Activated CD4-positive, alpha-beta T cell treated with anti-CD3 and anti-CD28 coated beads for 36 hours (primary cell): ENCODE measurements at places on chromosomes 11 and 22. TPM values are rescaled to one million over a fixed set of nuclear protein-coding genes. Genes with fewer than 3 reads are reported as not detected.

PAK1 gene
- total RNA-seq = 38.2 TPM

BAIAP2L2 gene
- 0.71 TPM for total RNA-seq

DNA sequence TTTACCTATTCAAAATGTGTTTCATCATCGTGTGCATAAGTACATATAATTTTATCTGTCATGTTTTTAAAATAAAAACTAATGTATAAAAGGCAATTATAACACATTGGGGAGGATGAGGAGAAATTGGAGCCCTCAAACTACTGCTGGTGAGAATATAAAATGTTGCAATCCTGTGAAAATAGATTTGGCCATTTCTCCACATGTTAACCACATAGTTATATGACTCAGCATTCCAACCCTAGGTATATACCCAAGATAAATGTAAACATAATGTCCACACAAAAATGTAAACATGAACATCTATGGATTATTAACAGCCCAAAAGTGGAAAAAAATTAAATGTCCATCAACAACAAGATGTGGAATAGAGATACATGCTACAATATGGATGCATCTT is 928.0 kb upstream of the FAT3 start:
- H3K36me3 ChIP-seq = no peaks in the 10 kb centered on the region
- no peak for DNase-seq
- no peak overlapping the region for H3K27ac ChIP-seq

DNA sequence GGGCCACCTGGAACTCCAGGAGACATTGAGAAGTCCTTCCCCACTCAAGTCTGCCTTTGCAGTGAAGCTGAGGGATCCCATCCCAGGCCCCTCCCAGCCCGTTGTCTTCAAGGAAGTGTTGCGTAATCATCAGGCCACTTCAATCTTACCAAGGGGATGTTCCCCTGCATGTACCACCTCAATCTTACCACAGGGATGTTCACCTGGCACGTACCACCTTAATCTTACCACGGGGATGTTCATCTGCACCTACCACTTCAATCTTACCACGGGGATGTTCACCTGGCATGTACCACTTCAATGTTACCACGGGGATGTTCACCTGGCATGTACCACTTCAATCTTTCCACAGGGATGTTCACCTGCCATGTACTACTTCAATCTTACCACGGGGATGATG is 108.0 kb upstream of the SYN3 start:
- DNase-seq = no peak
- no peaks in the 10 kb centered on the region for H3K36me3 ChIP-seq
- no peaks in the 10 kb centered on the region for H3K4me1 ChIP-seq
- H3K27ac ChIP-seq = no peak overlapping the region
- no peak overlapping the region for H3K4me3 ChIP-seq

- peak overlapping the region; percentile 74 for H3K4me3 ChIP-seq
- H3K36me3 ChIP-seq = no peaks in the 10 kb centered on the region
- H3K27me3 ChIP-seq = peaks cover 11% of the 10 kb centered on the region
- peak; percentile 83 for DNase-seq
- H3K4me1 ChIP-seq = peaks cover 36% of the 10 kb centered on the region
These were observed 39.1 kb upstream of the CREB3L1 start for GRCh38 chr11:46238078-46238966.

GRCh38 chr11:105111145-105111944 is 28.2 kb downstream of the CARD18 start:
- no peak overlapping the region for H3K4me3 ChIP-seq
- peaks cover 14% of the 10 kb centered on the region for H3K4me1 ChIP-seq
- peaks cover 8% of the 10 kb centered on the region for H3K27me3 ChIP-seq

DNA sequence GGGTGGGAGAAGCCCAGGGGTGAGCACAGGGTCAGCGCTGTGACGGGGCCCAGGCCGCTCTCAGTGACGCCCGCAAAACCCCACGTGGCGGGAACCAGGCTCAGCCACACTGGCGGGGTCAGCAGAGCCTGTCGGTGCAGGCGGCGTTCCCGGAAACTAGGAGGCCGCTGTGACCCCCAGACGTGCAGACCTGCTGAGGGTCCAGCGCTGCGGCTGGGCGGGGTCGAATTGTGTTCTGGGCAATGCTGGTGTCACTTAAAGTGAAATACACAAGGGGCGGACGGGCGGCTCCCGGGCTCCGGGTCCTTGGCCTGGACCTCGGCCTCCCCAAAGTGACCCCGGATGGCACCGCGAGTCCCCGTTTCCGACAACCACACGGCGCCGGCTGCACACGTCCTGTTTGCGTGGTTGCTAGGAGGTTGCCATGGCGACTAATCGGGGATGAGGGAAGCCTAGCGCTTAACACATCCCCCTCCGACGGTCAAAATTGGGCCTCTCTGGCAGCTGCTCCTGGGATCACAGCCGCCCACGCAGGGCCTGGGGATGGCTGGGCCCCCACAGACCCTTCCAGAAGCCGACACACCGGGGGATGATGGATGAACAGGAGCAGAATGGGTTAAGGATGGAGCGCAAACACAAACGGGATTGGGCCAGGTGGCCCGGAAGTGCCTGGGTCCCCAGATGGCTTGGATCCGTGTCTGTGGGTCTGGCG is 81.7 kb upstream of the PRR5 start:
- H3K4me1 ChIP-seq = no peaks in the 10 kb centered on the region
- H3K27ac ChIP-seq = peak overlapping the region; percentile 68

DNA sequence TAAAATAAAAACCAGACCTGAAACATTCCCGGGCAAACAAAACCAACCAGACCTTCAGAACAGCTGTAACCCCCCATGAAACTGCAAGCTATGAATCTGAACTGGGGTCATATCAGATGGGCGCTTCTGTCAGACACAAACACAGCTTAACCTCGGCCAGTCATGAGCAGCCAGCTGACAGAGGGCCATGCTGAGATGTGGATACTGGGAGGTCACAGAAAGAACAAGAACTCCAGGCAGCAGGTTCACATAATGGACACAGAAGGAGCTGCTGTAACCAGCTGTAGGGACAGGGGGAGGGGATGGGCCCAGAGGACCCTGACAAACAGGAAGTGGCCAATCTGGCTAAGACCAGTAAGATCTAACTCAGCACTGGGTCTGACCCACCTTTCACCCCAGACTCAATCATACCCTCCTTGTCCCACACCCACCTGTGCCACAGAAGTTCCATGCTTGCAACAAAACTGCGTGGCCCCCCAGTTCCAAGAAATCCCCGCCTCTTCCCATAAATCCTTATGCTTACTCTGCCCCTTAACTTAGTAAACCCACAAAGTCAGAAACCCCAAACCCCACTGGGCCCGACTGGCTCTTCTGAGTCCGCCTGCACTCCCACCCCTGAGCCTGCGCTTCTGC is 4.0 kb downstream of the APOL4 start:
- DNase-seq = peak; percentile 31
- peak overlapping the region; percentile 42 for H3K27ac ChIP-seq
- peaks cover 19% of the 10 kb centered on the region for H3K4me1 ChIP-seq
- no peaks in the 10 kb centered on the region for H3K36me3 ChIP-seq

- H3K27me3 ChIP-seq = no peaks in the 10 kb centered on the region
- peaks cover 29% of the 10 kb centered on the region for H3K4me1 ChIP-seq
- peak within 1 kb of the TSS; percentile 93 for H3K4me3 ChIP-seq
- DNase-seq = peak; percentile 86
- H3K36me3 ChIP-seq = peaks cover 25% of the 10 kb centered on the region
These were observed at the start of gene ST3GAL4 for GRCh38 chr11:126355324-126355925. ST3GAL4 (plus strand) TSS chr11:126355686; CDS start chr11:126406156, 50,470 bp downstream.

DNA sequence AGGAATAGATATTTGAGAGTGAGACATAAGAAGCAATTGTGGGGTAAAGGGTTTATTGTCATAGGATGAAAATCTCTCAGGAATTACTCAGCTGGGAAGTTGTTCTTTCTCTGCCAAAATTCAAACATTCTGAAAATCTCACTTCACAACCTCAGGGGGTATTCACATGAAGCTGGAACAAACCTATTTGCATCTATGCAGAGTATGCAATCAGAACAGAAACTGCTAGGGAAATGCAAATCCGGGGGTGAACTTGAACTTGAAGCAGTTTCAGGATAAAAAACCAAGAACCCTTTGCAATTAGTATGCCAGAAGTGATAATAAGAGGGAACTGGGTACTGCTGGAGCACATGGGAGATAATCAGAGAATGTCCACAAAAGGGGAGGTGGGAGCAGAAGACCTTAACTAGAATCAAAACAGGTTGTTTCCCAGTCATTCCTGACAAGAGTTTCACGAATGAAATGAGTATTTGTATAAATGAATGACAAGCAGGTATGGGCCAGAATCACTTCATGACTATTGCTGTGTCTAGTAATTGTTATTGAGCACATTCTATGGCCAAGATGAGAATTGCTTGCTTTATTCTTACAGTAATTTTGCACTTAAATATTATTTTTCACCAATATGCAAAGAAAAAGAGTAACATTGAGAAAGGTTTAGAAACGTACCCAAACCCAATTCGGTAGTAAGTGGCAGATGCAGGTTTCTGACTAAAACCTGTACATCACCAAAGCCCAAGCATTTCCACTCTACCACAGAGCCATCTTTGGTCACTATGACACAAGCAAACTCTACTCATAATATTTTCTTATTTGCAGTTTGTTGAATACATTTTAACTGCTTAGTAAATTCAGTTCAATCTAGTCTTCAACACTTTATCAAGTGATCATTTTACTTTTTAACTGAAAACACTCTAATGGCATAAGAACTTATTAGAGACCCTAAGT is 61.8 kb upstream of the UBASH3B start:
- no peak overlapping the region for H3K27ac ChIP-seq
- H3K4me3 ChIP-seq = no peak overlapping the region
- no peaks in the 10 kb centered on the region for H3K36me3 ChIP-seq
- H3K27me3 ChIP-seq = peaks cover 8% of the 10 kb centered on the region
- H3K4me1 ChIP-seq = peaks cover 6% of the 10 kb centered on the region

DNA sequence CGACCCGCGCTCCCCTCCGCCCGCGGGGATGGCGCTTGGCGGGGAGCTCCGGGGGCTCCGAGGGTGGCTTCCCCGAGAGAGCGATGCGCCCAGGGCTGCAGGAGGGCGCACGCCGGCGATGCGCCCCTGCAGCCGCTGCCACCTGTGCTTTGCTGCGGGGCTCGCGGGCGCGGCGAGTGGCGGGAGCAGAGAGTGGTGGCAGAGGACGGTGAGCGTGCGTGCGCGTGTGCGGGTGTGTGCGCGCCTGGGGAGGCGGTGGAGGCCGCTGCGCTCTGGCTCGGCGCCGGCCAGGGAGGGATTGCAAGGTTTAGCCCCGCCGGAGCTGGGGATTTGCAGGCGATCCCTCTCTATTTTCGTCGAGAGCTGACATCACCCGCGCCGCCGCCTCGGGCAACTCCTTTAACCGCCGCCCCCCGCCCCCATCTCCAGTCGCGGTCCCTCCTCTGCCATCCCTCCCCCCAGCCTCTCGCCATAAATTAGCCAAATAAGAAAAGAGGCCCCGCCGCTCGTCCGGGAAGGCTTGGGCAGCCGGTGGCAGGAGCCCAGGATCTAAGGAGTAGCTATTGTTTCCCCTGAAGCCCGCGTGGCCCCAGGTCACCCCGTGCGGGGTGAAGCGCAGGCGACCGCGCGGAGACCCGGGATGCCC is at the start of gene SLC1A2:
Gene SLC1A2, minus strand, starts transcription at position 375 of the 646 bp plus-strand sequence. CDS start 592 bp downstream, outside the sequence.
- peaks cover 11% of the 10 kb centered on the region for H3K4me1 ChIP-seq
- no peaks in the 10 kb centered on the region for H3K36me3 ChIP-seq
- H3K27ac ChIP-seq = no peak within 1 kb of the TSS

DNA sequence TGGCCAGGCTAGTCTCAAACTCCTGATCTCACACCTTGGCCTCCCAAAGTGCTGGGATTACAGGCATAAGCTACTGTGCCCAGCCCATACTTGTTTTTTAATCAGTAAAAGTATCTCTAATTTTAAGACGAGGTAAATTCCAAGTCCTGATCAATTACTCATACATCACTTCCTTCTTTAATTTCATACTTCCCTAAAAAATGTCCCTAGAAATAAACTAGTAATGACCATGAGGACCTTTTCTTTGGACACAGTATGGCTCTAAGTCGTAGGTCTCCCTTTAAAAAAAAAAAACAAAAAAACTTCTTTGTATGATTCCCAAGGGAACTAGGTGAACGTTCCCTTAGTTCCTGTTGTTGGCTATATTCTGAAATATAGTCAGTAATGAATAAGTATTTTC is 29.8 kb downstream of the NUP98 start:
- H3K36me3 ChIP-seq = peaks cover 61% of the 10 kb centered on the region
- H3K4me1 ChIP-seq = no peaks in the 10 kb centered on the region
- H3K27me3 ChIP-seq = no peaks in the 10 kb centered on the region

GRCh38 chr22:48918585-48919186 is 909.0 kb downstream of the BRD1 start:
- H3K27ac ChIP-seq = no peak overlapping the region
- H3K36me3 ChIP-seq = peaks cover 2% of the 10 kb centered on the region
- DNase-seq = no peak
- no peak overlapping the region for H3K4me3 ChIP-seq
- H3K27me3 ChIP-seq = peaks cover 67% of the 10 kb centered on the region

DNA sequence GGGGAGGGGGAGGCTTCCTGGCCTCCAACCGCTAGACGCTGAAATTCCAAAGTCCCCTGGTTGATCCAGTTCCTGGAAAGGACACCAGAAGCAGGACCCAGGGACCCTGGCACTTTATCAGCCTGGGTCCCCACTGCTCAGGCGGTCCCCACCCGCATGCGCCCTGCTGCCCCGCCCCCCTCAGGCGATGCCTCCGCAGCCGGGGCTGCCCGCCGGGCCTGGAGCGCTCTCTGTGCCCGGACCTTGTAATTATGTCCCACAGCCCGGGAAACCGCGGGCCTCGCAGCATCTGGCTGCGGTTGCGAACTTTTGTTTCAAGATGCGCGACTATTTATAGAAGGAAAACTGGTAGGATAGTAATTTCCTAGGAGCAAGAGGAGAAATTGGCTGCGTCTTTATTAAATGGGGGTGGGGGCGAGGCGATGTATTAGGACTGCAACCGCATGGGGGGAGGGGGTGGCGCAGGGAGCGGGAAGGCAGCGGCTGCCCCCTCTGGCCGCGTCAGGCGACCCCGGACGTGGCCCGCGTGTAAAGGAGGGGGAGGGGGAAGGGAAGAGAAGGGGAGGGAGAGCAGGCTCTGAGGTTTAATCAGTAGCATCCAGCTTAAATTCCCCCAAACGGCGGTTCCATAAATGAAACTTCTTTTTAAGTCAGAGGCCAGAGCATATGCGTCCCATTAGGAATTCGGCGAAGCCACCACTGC is 6.1 kb downstream of the WNT7B start:
- no peak overlapping the region for H3K4me3 ChIP-seq
- H3K27ac ChIP-seq = no peak overlapping the region
- H3K4me1 ChIP-seq = peaks cover 6% of the 10 kb centered on the region
- no peaks in the 10 kb centered on the region for H3K36me3 ChIP-seq
- no peak for DNase-seq

- peaks cover 40% of the 10 kb centered on the region for H3K36me3 ChIP-seq
- H3K4me1 ChIP-seq = peaks cover 64% of the 10 kb centered on the region
- H3K4me3 ChIP-seq = no peak overlapping the region
- peak overlapping the region; percentile 3 for H3K27ac ChIP-seq
These were observed 21.2 kb downstream of the PPP6R3 start for GRCh38 chr11:68481579-68482240.

SHISAL1 gene
- not detected for total RNA-seq

RAC2 gene
- total RNA-seq = 930 TPM

DNA sequence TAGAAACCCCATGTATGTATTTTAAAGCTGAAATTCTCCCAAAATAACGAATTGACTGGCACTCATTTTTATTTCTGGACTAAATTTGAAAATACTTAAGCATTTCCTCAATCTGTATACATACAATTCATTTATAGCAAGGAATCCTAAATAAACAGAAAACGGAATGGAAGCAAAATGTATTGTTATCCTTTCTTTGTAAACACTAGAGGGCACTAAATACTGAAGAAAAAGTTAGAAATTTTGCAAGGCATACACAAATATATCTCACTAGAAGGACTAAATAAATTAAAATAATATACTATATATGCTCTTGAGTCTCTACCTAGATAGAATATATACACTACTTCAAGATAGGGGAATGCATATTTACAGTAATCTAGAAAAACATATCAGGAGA is 23.1 kb upstream of the ANO5 start:
- H3K4me1 ChIP-seq = no peaks in the 10 kb centered on the region
- no peak for DNase-seq
- no peak overlapping the region for H3K4me3 ChIP-seq
